ENCODE measurements at places on chromosomes 5 and 9.
A peak's percentile ranks its signal among the peaks of the same experiment; 100 is the strongest.

DNA sequence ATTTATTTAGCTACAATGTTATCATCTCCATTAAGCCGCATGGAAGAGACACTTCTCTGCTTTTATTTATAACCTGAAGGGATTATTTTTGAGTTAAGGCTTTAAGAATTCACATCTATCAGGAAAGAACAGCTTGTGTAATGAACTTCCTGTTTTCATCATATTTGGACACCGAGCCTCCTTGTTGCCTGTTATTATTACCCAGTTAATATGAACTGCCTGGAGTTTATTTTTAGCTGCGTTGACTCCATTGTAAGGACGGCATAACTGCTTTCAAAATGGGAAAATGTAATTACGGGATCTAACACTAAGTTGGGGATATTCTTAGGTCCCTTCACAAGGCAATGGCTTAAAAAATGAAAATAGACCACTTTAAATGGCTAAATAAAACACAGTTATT, 89.0 kb upstream of the NR4A3 start:
- DNase-seq: no peak

GRCh38 chr5:152332716-152333460, 72.2 kb downstream of the NMUR2 start:
- DNase-seq: no peak

DNA sequence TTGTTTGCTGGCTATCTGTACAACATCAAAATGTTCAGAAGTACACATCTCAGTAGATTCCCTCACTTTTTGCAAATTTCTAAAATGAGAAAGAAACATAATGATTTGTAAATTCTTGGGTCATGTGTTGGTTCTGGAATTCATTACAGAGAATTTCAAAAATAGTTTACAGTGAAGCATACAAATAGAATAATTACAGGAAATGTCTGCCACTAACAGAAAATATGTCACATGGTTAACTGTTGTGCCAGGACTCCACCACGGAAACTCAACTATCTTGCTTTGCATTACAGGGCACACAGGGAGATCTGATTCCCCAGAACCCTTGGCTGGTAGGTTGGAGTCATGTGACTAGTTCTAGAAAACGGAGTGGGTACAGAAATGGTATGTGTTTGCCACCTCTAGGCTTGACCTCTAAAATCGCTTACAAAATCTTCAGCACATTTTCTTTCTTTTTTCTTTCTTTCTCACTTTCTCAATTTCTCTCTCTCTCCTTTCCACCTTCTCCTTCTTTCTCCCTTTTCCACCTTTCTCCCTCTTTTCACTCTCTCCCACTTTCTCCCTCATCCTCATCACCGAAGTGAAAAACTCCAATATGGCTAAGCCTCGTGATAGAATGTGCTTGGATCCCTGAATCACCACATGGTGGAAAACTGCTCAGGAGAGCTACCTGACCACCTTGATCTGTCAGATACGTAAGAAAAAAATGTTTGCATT, 32.4 kb downstream of the RASEF start:
- no peak for DNase-seq

GRCh38 chr9:129874261-129875101, 39.2 kb downstream of the USP20 start:
- no peak for DNase-seq

GRCh38 chr5:40646266-40646665, 33.4 kb upstream of the PTGER4 start:
- DNase-seq: no peak

DNA sequence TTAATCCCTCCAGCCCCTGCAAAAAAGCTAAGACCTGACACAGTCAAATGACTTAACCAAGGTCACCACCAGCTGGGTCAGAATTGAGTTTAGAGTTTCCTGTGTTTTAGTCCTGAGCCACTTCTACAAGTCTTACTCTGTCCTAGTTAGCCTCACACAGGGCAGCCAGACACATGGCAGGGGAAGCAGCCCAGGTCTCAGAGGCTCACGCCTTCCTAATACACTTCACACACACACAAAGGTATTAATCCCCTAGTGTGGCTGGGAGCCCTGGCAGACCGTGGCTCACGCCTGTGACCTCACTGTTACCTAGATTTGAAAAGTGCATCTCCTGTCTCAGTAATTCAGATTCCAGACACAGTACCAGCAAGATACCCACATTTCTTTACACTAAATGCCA, 77.4 kb upstream of the WWC1 start:
- no peak for DNase-seq

- no peak for DNase-seq
Measured at GRCh38 chr9:78443946-78444345, 147.0 kb downstream of the PSAT1 start.

DNA sequence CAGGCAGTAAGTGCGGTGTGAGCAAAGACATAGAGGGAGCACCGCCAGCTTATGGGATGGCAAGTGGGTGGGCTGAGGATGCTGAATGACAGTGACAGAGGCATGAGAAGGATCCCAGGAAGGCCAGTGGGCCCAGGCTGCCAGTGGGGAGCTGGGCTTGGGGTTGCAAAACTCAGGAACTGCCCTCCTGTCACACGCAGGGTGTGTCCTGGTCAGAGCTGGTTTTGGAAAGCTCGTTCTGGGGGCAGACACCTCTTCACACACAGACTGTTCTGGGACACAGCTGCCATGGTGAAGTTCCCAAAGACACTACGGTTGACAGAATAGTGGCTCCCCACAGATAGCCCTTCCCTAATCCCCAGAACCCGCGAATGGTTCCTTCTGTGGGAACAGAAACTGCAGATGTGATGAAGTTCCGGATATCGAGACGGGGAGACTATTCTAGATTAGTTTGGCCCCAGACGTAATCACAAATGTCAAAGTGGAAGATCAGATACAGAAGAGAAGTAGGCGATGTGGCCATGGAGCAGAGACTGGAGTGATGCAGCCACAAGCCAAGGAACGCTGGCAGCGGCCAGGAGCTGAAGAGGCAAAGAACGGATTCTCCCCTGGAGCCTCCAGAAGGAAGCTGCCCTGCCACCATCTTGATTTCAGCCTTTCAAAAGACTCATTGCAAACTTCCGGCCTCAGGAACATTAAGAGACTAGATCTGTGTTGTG, 159.0 kb downstream of the COL23A1 start:
- no peak for DNase-seq

- DNase-seq: no peak
Measured at GRCh38 chr5:66932457-66932856, 264.1 kb downstream of the CD180 start.

DNA sequence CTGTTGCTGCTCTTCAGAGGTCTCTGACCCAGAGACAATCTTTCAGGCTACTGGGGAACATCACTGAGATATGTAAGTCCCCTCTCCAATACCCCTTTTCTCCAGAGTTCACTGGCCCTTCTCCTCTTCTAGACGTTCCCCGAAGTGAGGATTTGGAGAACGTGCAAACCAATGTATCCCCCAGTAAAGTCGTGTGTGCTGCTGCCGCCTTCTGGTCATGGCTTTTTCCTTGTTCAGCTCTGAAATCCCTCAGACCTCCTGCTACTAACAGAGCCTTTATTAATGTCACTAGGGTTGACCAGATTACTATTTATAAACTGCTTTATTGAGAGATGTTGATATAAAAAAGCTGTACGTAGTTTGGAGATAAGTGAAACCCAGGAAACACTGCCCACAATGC, 1028.6 kb downstream of the CDH9 start:
- DNase-seq: no peak

GRCh38 chr9:27425827-27426510, 98.1 kb upstream of the IFNK start:
- DNase-seq: no peak

GRCh38 chr9:112531666-112532282, 45.1 kb downstream of the KIAA1958 start:
- no peak for DNase-seq

DNA sequence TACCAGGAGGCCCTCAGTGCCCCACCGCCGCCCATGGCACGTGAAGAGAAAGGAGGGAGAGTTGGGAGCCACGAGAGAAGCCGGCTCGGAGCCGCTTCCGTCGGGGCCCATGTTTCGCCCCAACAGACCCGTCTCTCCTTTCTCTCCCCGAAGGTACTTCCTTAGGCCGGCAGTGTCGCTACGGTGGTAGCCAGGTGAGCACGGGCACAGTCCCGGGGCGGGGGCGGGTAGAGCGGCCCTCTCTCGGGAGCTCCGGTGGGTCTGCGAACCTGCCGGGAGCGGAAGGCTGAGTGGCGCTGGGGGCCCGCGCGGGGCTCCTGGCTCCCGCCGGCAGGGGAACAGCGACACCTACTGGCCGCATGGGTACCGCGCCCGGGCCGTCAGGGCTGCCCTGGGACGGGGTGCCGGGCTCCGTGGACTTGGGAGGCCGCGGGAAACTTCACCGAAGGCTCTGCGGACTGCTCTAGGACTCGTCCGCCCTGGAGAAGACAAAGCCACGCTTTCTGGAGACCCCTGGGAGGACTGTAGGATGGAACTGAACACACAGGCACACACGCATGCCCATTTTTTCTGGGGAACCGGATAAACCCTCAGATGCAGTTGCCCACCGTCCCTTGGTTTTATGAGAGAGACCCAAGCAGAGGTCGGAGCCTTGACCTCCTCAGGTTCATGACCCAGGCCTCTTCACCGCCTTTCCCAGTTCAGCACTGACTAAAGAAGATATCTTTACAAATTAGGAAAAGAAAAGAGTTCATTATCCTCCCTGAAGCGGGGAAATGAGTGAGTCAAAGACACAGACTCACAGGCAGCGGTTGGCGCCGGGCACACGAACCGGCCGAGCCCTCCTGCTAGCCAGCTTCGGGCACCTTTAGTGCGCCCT, 202.5 kb downstream of the MEF2C start:
- peak; percentile 85 for DNase-seq

DNA sequence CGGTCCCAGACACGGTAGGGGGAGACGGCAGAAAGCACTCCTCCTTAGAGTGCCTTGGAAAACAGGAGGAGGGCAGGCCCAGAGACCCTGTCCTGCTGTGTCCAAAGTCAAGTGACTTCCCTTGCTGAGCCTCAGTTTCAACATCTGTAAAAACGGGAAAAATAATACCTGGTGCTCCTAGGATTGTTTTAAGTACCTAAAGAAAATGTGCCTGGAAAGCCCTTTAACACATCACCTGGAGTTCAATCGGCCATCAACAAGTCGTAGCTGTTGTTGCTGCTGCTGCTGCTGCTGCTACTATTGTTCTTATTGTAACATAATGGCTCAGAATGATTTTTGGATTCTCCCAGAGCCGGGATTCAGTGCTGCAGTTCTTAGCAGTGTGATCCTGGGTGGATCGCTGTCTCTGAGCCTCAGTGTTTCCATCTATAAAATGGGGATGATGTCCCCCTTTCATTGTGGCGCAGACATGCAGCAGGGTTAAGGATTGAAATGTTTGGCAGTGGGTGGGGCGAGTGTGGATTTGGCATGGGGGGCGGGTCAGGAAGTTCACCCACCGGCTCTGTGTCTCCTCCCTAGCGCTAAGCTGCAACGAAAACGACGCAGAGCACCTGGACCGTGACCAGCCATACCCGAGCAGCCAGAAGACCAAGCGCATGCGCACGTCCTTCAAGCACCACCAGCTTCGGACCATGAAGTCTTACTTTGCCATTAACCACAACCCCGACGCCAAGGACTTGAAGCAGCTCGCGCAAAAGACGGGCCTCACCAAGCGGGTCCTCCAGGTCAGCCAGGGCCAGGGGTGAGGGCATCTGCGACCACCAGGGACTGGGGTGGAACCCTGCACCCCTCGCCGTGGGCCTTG, 9.2 kb downstream of the LHX2 start:
- no peak for DNase-seq

DNA sequence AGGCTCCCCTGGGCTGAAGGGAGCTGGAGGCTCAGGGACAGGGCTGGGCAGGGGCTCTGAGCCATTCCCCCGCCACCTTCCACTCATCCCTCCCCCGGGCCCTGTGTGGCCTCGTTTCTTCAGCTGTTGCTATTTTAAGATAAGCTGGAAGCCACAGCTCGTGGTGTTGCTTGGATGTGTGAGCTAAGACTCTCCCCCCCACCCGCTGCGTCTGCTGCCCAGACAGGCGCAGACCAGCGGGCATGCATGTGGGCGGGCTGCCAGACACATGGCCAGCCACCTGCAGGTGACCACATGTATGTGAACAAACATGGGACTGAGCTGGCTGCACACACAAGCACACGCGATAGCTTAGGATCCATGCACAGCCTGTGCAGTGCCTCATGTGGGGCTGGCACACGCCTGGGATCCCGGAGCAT, 8.7 kb downstream of the SNCB start:
- no peak for DNase-seq

GRCh38 chr9:37916471-37917312, 12.8 kb upstream of the SLC25A51 start:
- no peak for DNase-seq
